CD4-positive, CD25-positive, alpha-beta regulatory T cell (primary cell): ENCODE measurements at places on chromosomes 13 and 19. TPM values are rescaled to one million over a fixed set of nuclear protein-coding genes. Genes with fewer than 3 reads are reported as not detected.
A peak's percentile ranks its signal among the peaks of the same experiment; 100 is the strongest.

- no peak for DNase-seq
These were observed 128.2 kb upstream of the ARGLU1 start for GRCh38 chr13:106696140-106696539.

DNA sequence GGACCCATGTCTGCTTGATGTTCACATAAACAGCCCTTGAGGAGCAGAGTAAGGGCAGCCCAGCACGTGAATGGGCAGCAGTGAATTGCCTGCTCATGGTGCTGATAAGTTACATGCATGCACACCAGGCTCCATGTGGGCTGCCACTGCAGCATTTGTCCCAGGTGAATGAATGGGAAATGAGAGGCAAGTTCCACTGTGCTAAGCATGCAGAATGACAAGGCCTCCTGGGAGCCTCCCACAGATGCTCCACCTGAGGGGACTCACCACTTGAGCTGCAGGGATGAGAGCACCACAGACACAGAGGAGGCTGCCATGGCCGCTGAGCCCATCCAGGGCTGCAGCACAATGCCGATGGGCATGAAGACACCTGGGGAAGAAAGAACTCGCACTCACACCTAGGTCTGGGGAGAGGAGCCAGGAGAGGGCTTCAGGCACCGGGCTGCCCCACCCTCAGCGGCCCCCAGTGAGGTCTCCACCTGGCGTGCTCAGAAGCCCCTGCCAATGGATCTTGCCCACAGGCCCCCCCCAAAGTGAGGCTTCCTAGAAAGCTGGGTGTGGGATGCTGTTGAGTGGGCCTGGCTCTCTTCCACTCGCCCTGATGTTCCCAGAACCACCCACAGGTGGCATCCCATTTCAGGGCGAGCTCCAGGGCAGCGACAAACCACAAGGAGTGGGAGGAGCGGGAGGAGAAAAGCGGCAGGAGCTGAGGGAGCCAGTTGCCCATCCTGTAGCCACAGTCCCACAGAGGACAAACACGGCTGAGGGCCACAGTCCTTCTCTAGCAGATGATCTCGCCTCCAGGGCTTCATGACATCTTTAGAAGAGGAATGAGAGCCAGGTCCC is 73.8 kb downstream of the CCDC70 start:
- DNase-seq, result no peak

- no peak for DNase-seq
These were observed 1.9 kb downstream of the RRAS start for GRCh38 chr19:49637821-49638738.

FLT1 gene
- 0.89 TPM for total RNA-seq

DNA sequence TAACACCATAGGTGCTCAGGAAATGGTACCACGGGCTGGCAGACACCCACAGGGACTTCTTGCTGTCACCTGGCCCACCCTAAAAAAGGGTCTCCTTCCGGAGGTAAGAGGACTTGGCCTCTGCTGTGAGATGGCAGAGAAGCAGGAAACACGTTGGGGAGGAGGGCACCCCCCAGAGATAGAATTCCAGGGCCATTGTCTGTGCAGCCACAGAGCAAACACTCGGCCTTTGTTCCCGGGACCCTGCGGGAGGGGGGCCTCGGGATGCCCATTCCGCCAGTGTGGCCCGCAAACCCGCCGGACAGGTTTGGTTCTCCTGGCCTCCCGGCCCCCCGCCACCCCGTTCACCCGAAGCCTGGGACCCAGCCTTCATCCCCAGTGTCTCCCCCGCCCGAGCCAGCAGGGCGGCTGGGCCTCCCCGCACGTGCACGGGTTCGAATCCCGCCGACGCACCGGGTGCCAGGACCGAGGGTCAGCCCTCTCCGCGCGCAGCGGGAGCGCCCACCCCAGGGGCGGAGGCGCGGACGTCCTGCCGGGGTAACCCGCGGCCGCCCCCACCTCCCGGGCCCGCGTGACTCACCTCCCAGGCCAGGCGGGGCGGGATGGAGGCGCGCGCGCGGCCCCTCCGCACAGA is 714 bp downstream of the PLPP2 start:
- DNase-seq, result no peak

- no peak for DNase-seq
These were observed 197.1 kb downstream of the NDFIP2 start for GRCh38 chr13:79678100-79678499.

RAB20 gene
- total RNA-seq, result not detected

GRCh38 chr13:35765366-35765765 is 288.9 kb upstream of the MAB21L1 start:
- DNase-seq, result no peak

NCCRP1 gene
- not detected for total RNA-seq

GRCh38 chr19:35712567-35713505 is 5.0 kb upstream of the KMT2B start:
- DNase-seq, result peak; percentile 62

- no peak for DNase-seq
These were observed 517.9 kb upstream of the PRR20A start for GRCh38 chr13:56622840-56623239.
